Pancreas (tissue), 10 donors: ENCODE measurements at places on chromosomes 16 and 17. TPM values are rescaled to one million over a fixed set of nuclear protein-coding genes. Genes with fewer than 3 reads are reported as not detected.

Gene IL21R
- polyA plus RNA-seq, result 0.09 TPM

GRCh38 chr16:81483064-81483969 lies 38.7 kb downstream of the CMIP start:
- no peak for DNase-seq

GRCh38 chr17:79631640-79632431 lies 21.0 kb upstream of the RBFOX3 start:
- no peak for DNase-seq

Gene ZSCAN10
- polyA plus RNA-seq, result not detected
